ENCODE measurements at places on chromosomes 3 and 15.

- no peak for DNase-seq
Measured at GRCh38 chr15:68566377-68566954, 12.3 kb upstream of the CORO2B start.

GRCh38 chr3:101722394-101723173, 1.8 kb upstream of the CEP97 start:
- no peak for DNase-seq

DNA sequence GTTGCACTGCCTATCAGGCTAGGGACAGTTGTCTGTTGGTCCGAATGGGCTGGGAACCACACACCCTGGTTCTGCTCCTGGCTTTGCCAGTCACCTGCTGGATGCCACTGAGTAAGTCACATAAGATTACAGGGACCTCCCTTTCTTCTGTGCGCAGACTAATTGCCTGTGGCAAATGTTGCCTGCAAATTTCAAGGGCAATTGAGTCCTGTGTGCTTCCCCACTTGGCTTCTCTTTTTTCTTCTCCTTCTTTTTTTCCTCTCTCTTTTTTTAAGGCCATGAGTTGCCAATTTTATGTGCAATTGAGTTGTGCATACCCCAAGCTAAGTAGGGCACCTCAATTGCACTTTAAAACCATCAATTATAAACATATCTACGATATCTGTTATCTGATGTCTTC, 963.4 kb downstream of the MCTP2 start:
- no peak for DNase-seq

DNA sequence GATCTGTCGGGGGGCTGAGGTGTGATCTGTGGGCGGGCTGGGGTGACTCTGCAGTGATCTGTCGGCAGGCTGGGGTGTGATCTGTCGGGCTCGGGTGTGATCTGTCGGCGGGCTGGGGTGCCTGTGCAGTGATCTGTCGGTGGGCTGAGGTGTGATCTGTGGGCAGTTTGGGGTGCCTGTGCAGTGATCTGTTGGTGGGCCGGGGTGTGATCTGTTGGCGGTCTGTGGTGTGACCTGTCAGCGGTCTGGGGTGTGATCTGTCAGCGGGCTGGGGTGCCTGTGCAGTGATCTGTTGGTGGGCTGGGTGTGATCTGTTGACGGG, 205.1 kb downstream of the XXYLT1 start:
- no peak for DNase-seq

DNA sequence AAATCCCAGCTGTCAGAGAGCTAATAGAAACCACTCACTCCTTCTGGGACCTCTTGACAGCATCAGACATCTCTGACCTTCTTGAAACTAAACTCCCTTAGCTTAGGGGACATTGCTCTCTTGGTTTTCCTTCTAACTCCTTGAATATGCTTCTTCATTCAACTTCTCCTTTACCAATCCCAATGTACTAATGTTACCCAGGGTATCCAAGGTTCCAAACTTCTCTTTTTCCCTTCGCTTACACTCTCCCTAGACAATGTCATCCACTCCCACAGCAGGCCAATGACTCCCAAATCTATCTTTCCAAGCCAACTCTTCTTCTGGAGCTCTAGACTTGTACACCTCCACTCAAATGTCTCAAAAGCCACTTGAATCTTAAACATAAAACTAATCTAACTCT, 14.6 kb downstream of the HEXA start:
- DNase-seq = no peak

DNA sequence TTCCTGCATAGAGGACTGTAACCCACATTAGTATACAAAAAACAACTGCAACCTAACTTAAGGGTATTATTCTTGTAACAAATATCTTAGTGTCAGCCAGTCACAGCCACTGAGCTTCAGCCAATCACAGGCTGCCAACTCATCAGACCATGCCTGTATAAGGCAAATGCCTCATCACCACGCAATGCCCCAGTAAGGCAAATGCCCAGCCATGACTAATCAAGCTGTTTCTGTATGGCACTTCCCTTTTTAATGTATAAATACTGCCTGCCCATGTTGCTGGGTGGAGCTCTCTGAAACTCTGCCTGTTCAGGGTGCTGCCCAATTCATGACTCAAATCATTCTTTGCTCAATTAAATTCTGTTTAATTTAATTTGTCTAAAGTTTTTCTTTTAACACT, 18.4 kb upstream of the GABRA5 start:
- DNase-seq = no peak

DNA sequence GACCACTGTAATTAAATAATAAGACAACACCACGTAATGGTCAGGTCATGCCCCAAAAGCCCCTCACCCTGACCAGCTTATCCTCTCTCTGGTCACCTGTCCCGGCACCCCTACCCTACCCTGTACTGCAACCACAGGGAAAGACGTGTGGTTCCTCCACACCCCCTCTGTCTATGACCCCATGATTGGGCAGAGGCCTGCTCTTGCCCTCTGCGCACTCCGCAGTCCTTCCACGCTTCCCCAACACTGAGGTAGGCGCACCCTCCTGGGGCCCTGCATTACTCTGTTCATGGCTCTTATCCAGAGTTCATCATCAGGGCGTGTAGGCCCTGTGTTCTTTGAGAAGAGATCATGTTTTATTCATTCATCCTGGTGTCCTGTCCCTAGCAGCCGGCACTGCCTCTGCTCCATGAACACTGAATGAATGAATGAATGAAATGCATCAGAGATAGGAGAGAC, 33.8 kb downstream of the MGLL start:
- DNase-seq = no peak

DNA sequence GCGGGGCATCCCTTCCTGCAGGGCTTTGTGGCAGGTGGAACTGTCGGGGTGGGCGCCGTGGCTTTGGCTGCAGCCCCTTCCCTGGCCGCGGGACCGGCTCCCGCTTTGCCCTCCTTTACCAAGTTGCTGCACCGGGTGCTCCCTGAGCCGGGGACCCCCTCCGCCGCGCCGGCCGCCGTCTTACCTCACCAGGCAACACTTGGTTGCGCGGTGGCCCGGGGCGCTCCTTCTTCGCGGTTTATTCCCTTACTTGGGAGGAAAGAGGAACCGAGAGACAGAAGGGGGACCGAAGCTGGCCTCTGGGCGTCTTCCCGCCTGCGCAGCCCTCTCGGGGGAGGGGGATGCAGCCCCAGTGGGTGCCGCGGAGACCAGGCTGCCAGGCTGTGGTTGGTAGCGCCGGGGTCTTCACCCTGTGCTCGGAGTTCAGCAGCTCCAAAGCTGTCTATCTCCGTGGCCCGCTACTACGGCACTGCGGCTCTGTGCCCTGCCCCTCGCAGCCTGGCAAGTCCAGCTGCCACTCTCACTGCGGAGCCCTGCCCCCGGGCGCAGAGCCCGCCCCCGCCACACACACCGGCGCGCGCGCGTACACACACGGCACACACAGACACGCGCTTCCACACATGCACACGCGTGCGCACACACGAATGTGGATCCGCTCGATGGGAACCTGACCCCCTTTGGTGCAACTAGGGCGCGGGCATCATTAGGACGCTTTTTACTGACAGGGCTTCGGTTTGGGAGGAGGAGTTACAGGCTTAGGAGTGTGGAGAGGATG, at the start of gene DGKG:
Gene DGKG, minus strand, starts transcription at position 473 of the 775 bp plus-strand sequence. CDS start 41,775 bp downstream, outside the sequence.
- DNase-seq = no peak

DNA sequence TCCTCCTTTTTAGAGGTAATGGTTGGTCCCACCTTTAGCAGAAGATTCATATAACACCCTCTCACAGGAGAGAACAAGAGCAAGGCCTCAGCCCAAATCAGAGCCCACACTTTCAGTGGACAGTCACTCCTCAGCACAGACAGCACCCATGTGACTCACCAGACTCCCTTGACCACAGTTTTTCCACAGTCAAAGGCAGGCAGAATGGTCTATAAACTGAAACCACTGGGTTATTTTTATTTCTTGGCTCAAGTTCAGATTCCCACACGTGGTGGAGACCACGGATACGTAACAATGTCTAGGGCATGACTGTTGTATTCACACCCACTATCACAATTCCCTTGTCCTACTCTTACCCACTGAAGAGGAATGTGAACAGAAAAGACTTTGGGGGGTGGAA, 237.8 kb upstream of the UBE2E1 start:
- DNase-seq = no peak

DNA sequence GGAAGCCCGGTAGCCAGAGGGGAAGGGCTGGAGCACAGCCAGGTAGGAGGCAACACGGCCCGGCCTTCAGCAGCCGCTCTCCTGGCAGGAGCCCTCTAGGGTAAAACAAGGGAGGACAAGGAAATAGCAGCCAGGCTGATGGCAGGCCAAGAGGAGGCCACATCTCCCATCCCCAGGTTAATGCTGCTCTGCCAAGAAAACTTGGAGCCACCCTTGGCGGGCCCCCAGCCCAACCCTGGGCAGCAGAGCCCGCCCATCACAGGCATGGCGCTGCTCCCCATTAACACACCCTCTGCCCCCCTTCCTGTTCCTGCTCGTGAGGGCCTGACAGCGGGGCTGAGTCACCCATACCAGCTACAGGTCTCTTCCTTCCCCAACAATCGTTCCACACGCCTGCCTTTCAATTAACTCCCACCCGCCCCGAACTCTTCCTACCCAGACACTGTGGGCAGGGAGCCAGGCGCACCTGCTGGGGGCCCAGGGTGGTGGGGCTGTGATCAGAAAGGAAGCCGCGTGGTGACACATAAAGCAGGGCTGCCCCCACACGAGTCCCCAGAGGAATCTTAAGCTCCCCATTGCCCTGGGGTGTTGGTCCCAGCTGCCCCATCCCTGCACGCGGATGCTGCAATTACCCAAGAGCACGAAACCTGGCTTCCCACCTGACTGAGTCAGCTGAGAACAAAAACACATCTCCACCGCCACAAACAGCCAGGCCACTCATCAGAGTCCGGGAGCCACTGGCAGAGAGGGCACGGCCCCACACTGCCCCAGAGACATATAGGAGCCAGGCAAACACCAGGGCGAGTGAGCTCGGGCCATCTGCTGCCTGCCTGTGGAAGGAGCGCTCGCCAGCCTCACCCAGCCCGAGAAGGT, at the start of gene C15orf62:
Gene C15orf62, plus strand, starts transcription at position 707 of the 873 bp plus-strand sequence. CDS start 516 bp downstream, outside the sequence.
- peak; percentile 72 for DNase-seq

- DNase-seq = no peak
Measured at GRCh38 chr3:8886546-8886945, 76.7 kb downstream of the RAD18 start.

DNA sequence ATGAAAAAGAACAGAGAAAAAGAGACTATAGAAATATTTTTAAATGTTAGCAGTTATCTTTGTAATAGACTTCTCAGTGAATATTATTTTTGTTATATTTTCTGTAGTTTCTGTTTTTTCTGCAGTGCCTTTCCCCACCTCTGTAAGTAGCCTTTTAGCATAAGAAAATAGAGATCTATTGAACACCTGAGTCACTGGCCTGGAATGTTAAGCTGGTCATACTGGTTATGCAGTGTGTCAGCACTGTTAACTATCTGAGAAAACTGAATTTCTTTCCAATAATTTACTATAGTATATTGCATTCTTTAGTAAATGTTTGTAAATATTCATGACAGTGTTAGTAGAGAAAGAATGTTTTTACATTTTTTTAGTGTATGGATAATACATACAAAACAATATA, 79.8 kb downstream of the NECTIN3 start:
- no peak for DNase-seq

DNA sequence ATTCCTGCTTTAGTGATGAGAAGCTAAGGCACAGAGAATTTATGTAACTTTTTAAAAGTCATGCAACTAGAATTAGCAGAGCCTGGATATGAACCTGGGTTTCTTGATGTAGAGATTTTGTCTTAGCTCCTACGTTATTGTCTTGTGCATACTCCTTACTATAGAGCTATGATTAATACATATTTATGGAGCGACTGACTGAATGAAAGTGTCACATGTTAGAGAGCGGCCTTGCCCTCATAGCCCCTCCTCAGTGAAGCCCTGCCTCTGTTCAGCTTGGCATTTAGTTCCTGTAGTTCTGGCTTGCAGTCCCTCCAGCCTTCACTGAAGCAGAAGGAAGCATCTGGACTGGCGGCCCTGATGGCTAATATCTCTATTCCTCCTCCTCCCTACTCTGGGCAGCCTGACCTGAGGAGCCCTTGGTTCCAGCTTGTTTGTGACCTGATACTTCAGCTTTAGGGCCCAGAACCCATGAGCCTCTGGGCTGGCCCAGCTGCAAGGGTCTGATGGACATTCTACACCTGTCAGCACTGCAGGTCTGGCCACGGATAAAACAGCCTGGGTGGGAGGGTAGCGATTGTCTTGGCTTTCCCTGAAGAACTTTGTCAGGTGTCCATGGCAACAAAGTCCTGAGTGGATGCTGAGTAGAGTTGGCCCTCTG, 13.4 kb upstream of the AGBL1 start:
- no peak for DNase-seq

- DNase-seq = no peak
Measured at GRCh38 chr3:134258761-134259347, 8.2 kb upstream of the RYK start.

- DNase-seq = no peak
Measured at GRCh38 chr3:24475925-24476324, 18.7 kb downstream of the THRB start.

GRCh38 chr3:29773481-29773880, 492.6 kb downstream of the RBMS3 start:
- no peak for DNase-seq

- no peak for DNase-seq
Measured at GRCh38 chr15:76964157-76964556, 30.8 kb upstream of the PSTPIP1 start.

- no peak for DNase-seq
Measured at GRCh38 chr15:98530570-98530969, 117.8 kb upstream of the IGF1R start.

GRCh38 chr15:77118882-77119321, 48.0 kb upstream of the TSPAN3 start:
- DNase-seq = no peak

Data from activated T-cell treated with anti-CD3 and anti-CD28 coated beads, Interleukin-2, amount 50 U/mL, for 1 hour (primary cell).